ENCODE measurements at places on chromosomes 3 and 15.
A peak's percentile ranks its signal among the peaks of the same experiment; 100 is the strongest.

DNA sequence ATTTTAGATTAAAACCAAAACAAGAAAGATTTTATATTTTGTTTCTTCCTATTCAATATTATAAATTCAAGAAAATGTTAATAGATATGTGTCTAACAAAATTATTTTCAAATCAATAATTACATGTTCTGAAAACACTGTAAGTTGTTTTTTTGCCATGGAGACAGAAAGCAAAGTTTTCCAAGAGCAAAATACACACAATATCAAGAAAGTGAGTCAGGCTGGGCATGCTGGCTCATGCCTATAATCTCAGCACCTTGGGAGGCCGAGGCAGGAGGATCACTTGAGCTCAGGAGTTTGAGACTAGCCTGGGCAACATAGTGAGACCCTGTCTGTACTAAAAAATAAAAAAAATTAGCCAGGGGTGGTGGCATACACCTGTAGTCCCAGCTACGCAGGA lies 71.7 kb downstream of the TTC23 start:
- H3K27me3 ChIP-seq: no peaks in the 10 kb centered on the region
- H3K4me3 ChIP-seq: no peak overlapping the region
- H3K27ac ChIP-seq: no peak overlapping the region
- H3K4me1 ChIP-seq: peaks cover 31% of the 10 kb centered on the region
- no peaks in the 10 kb centered on the region for H3K36me3 ChIP-seq
- no peak for DNase-seq

GRCh38 chr3:192918275-192918588 lies 576 bp upstream of the MB21D2 start:
- peaks cover 16% of the 10 kb centered on the region for H3K4me1 ChIP-seq
- no peak overlapping the region for H3K27ac ChIP-seq
- no peaks in the 10 kb centered on the region for H3K27me3 ChIP-seq
- DNase-seq: no peak
- peak overlapping the region; percentile 88 for H3K4me3 ChIP-seq

DNA sequence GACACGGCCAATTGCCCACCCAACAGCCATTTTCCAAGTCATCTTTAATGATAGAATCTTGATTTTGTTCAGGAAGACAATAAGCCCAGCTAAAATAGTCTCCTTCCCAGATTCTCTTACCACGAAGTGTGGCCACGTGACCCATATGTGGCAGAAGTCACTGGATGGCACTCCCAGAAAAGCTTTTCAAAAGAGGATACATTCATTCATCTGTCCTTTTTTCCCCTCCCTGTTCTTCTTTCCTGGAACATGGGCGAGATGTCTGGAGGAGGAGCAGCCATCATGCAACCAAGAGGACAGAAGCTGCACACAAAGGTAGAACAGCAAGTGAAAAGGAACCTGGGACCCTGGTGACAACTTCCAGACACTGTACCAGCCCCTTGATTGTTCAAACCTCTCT lies 174.7 kb downstream of the UACA start:
- no peak overlapping the region for H3K4me3 ChIP-seq
- no peak for DNase-seq
- H3K36me3 ChIP-seq: no peaks in the 10 kb centered on the region
- H3K4me1 ChIP-seq: peaks cover 41% of the 10 kb centered on the region
- no peak overlapping the region for H3K27ac ChIP-seq
- no peaks in the 10 kb centered on the region for H3K27me3 ChIP-seq

- H3K27ac ChIP-seq: no peak overlapping the region
- no peaks in the 10 kb centered on the region for H3K27me3 ChIP-seq
- H3K4me3 ChIP-seq: no peak overlapping the region
- DNase-seq: no peak
Observed at GRCh38 chr3:16335772-16336645, 71.0 kb downstream of the OXNAD1 start.

DNA sequence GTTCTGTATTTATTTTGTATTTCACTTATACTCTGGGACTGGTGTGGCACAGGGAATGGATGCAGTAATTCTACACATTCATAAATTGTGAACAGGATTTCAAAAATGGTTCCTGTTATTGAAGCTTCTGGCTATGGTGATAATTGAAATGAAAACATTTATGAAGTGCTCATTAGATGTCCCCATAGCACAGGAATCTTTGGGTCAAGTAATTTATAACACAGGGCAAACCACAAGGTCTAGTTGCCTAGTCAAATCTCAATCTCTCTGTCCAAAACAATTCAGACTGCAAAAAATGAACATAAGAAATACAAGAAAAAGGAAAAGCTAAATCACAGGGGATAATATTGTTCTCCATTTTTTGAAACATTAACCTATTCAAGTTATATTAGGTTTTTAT lies 117.5 kb upstream of the PTPRG start:
- H3K4me1 ChIP-seq: no peaks in the 10 kb centered on the region
- H3K27me3 ChIP-seq: no peaks in the 10 kb centered on the region
- no peak for DNase-seq
- no peaks in the 10 kb centered on the region for H3K36me3 ChIP-seq
- H3K27ac ChIP-seq: no peak overlapping the region
- H3K4me3 ChIP-seq: no peak overlapping the region

DNA sequence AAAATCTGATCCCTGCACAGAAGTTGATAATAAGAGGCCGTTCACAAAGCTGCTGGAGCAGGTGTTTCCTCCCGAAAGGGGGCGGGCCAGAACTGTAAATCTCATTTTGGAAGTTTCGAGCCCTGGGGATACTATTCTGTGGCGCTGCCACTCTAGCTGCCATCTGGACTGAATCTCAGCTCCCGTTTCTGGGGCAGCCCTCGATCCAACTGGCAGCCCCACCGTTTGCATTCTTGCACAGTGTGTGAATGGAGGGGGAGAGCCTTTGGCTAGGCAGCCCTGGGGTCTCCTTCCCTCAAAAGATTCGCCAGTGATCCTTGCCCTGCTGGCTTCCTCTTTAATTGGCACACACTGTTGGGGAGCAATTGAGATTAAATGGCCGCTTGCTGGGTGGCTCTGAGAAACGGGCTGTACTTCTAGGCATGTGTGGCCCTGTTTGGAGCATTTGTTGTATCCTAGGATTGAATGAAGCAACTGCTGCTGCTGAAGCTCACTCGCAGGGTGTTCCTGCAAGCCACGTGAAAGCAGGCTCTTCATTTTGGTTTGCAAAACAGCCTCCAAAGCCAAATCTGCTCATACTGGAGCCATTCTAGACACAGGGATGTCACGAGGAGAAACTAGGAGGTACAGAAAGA lies 57.2 kb upstream of the TOPAZ1 start:
- H3K27me3 ChIP-seq: no peaks in the 10 kb centered on the region
- H3K4me1 ChIP-seq: no peaks in the 10 kb centered on the region
- H3K36me3 ChIP-seq: no peaks in the 10 kb centered on the region

- H3K4me1 ChIP-seq: peaks cover 18% of the 10 kb centered on the region
- no peak overlapping the region for H3K27ac ChIP-seq
- DNase-seq: no peak
Observed at GRCh38 chr15:90845201-90845949, 23.0 kb upstream of the FURIN start.

GRCh38 chr3:69781593-69781992 lies 42.3 kb downstream of the MITF start:
- H3K36me3 ChIP-seq: no peaks in the 10 kb centered on the region
- no peak for DNase-seq
- no peak overlapping the region for H3K4me3 ChIP-seq
- H3K27ac ChIP-seq: no peak overlapping the region

DNA sequence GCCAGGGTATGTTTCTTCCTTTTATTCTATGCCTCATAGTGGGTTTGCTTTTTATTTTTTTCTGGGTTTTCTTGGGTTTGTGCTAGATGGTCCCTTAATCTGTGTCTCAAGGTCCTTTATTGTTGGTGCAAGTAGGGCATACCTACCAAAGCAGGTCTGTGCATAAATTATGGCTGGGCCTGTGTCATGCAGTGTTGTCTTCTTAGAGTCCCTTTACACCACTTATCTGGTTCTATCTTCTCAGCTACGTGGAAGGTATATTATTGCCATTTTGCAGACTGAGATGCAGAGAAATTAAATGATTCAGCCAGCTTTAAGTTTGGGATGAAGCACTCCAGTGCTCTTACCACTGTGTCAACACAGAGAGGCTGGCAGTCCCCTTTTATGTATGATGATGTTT lies 293.5 kb upstream of the SOX2 start:
- DNase-seq: no peak
- H3K27ac ChIP-seq: no peak overlapping the region
- no peaks in the 10 kb centered on the region for H3K27me3 ChIP-seq
- H3K4me3 ChIP-seq: no peak overlapping the region
- no peaks in the 10 kb centered on the region for H3K4me1 ChIP-seq
- no peaks in the 10 kb centered on the region for H3K36me3 ChIP-seq

GRCh38 chr3:194206320-194206719 lies 70.4 kb downstream of the HES1 start:
- H3K4me3 ChIP-seq: no peak overlapping the region
- H3K27ac ChIP-seq: no peak overlapping the region
- no peaks in the 10 kb centered on the region for H3K4me1 ChIP-seq
- no peaks in the 10 kb centered on the region for H3K36me3 ChIP-seq
- H3K27me3 ChIP-seq: peaks cover 3% of the 10 kb centered on the region
- no peak for DNase-seq

- no peak for DNase-seq
- no peaks in the 10 kb centered on the region for H3K36me3 ChIP-seq
- no peak overlapping the region for H3K4me3 ChIP-seq
- H3K4me1 ChIP-seq: no peaks in the 10 kb centered on the region
- H3K27me3 ChIP-seq: no peaks in the 10 kb centered on the region
Observed at GRCh38 chr3:144403040-144403457, 431.4 kb downstream of the DIPK2A start.

DNA sequence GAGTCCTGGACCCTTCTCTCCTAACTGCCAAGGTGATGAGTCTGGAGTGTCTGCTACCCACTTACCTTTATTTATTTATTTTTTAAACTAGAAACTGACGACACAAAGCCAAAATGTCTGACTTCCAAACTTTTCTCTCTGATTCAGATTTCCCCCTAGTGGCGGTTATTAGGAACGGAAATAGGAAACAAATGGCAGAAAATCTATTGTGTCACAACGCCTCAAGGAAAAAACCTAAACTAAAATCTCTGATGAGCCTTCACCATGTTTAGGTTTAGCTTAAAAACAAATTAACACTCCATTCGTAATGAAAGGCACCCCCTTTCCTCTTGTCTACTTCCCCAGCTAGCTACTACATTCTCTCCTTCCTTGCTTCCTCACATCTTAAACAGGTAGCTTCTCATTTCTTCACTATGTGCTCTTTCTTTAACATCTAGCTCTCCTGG lies 94.0 kb upstream of the MEX3B start:
- peak; percentile 36 for DNase-seq
- H3K36me3 ChIP-seq: peaks cover 13% of the 10 kb centered on the region
- no peaks in the 10 kb centered on the region for H3K27me3 ChIP-seq
- no peak overlapping the region for H3K27ac ChIP-seq

DNA sequence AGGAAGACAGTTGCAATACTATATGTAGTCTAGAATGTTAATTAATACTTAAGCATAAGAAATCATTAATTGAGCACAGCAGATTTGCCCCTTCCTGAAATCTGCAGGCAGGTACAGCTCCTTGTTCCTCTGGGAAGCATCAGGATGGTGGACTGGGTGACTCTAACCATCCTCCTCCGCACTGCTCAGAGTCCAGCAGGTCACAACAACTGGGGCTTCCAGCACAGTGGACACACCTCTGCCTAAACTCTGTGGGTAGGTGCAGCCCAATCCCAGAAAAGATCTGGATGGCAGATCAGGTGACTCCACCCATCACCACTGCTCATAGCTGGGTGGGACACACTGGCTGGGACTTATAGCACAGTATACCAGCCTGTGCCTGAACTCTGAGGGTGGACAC lies 189.9 kb upstream of the TMCO5A start:
- no peaks in the 10 kb centered on the region for H3K36me3 ChIP-seq
- H3K27ac ChIP-seq: no peak overlapping the region
- no peak for DNase-seq
- no peak overlapping the region for H3K4me3 ChIP-seq
- no peaks in the 10 kb centered on the region for H3K27me3 ChIP-seq
- peaks cover 5% of the 10 kb centered on the region for H3K4me1 ChIP-seq

DNA sequence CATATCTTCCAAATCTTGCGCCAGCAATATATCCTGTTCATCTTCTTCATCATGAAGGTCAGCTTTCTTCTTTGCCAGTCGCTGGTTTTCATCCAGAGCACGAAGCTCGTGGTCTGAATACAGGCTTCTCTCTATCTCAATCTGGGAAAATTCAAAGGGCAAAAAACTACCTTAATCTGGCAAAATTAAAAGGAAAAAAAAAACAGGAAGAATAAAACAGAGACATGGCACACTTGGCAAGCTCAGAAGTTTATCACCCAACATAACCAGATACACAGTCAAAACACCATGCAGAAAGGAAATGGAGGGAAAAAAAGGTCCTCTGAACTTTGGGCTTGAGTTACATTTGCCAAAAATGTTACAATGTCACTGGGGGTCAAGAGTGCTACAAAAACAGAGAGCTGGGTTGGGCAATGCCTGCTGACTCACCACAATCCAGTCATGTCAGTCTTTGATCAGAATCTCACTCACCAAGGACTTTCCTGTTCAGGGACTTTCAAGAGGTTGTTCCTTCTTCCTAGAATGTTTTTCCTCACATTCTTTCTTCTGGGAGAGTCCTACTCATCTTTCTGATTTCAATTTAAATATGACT lies 1.5 kb downstream of the MRPL46 start:
- H3K27me3 ChIP-seq: no peaks in the 10 kb centered on the region
- peak overlapping the region; percentile 91 for H3K4me3 ChIP-seq
- peaks cover 2% of the 10 kb centered on the region for H3K36me3 ChIP-seq
- H3K4me1 ChIP-seq: peaks cover 55% of the 10 kb centered on the region

DNA sequence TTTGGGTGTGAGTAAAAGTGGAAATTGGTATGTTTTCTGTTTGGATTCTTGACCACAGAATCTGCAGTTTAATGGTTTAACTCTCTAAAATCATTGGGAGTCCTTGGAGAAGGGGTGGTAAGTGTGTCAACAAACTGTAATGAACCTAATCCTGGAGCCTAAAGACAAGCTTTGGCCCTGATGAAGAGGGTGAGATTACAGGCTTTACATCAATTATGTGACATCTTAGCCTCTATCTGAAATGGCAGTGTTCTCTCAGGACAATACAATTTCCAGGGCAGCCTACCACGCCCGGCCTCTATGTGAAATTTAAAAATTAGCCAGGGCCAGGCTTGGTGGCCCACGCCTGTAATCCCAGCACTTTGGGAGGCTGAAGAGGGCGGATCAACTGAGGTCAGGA lies 4.3 kb upstream of the PKM start:
- DNase-seq: no peak
- no peak overlapping the region for H3K27ac ChIP-seq
- H3K4me3 ChIP-seq: no peak overlapping the region
- H3K4me1 ChIP-seq: peaks cover 57% of the 10 kb centered on the region

DNA sequence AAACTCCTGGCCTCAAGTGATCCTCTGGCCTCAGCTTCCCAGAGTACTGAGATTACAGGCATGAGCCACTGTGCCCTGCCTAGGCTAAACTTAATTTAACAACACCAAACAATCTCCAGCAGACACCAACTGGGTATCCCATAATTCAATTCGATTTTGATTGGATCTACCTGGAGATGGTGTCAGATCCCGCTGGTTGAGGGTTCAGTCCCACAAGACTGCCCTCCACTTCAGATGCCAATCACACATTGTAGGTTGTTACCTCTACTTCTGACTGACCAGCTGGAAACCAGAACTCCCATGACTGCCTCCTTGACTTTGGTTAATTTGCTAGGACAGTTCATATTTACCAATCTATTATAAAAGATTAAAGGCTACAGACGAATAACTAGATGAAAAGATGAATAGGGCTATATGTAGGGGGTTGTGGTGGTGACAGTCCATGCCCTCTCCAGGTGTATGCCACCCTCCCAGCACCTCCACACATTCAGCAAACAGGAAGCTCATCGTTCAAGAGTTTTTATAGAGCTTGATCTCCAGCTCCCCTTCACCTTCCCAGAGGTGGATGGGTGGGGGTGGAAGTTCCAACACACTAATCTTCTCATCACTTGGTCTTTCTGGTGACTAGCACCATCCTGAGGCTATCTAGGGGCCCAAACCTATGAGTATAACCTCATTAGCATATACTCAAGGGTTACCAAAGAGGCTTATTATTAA lies 9.3 kb downstream of the B2M start:
- no peaks in the 10 kb centered on the region for H3K27me3 ChIP-seq
- peaks cover 8% of the 10 kb centered on the region for H3K36me3 ChIP-seq
- H3K27ac ChIP-seq: no peak overlapping the region
- H3K4me3 ChIP-seq: no peak overlapping the region
